GM12864 (cell line): ENCODE measurements at places on chromosomes 5 and 9.

- no peak for DNase-seq
These were observed 184.4 kb upstream of the OR13F1 start for GRCh38 chr9:104319685-104320084.

DNA sequence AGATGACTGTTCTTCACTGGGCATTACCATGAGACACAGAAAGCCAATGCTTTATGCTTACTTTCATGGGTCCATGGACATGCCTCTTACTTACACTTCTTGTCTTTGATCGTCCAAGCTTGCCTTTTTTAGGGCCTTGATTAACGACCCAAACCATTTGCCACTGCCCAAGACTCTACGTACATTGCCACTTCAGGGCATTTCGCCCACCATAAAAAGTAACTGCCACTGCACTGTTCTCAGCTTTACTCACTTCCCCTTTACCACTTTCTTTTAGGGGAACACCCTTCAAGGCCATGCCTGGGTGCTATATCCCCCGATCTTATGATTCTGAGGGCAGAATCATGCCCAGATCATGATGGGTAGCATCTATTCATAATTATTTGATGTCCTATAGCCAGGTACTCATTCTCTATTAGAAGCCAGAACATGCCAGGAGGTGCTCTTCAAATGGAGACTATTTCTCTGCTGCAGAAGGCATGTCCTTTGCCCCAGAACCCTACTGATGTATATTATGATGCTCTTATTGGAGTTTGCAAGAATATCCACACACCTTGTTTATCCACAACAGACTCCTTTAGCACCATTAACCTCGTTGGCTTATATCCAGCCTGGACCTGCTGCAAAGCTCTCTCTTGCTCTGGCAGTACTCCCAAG is 64.1 kb upstream of the RAD23B start:
- no peak for DNase-seq

GRCh38 chr5:116658830-116659229 is 84.2 kb upstream of the SEMA6A start:
- no peak for DNase-seq

DNA sequence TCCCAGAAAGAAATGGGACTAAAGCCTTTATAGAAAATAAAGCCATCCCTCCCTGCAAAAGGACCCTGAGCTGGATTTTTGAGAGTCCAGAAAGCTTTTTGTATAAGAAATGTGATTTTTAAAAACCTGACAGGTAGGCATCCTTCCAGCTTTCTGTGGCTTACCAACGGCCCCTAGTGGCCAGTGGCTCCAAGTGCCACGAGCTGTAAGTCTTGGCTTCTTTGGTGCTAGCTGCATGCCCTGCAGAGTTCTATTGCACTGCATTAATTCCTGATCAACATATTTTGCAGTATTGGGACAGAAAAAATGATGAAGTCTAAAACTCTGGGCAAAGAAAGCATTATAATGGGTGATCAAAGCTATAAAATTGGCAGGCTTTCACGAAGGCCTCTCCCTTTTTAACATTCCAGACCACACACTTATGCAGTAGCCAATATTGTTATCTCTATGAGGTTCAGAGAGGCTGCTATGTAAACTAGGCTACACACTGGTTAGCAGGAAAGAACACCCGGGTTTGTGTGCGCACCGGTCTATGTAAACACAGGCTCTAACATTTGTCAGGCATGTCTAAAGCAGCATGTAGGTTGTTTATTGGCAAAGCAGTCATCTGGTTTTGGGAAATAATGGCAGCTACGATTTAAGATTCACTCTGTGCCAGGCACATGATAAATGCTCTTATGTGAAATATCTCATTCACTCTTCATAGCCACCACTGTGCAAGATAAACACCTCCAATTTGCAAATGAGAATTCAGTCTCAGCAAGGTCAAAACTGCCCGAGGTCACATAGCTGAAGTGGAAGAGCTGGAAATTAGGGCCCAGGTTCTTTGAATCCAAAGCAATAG is 55.2 kb downstream of the NMUR2 start:
- no peak for DNase-seq

- no peak for DNase-seq
These were observed 16.1 kb downstream of the AMBP start for GRCh38 chr9:114061830-114062474.

DNA sequence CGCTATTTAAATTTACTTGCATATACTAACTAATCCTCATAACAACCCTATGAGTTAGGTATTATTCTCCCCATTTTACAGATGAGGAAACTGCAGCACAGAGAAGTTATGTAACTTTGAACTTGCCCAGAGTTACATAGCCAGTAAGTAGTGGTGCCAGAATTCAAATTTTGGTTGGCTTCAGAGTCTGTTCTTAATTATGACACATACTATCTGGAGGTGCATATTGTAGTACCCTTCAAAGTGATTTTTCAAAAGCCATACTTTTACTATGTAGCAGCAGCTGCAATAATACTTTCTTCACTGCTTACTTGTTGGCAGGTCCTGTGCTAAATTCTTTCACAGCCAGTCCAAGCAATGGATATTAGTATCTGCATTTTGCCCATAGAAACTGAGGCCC is 16.4 kb downstream of the MAN2A1 start:
- DNase-seq = no peak

- DNase-seq = no peak
These were observed 24.4 kb downstream of the SH3TC2 start for GRCh38 chr5:149038336-149039080.

- no peak for DNase-seq
These were observed 19.2 kb upstream of the FYB1 start for GRCh38 chr5:39238366-39239105.
